ENCODE measurements at places on chromosomes 4 and X.

DNA sequence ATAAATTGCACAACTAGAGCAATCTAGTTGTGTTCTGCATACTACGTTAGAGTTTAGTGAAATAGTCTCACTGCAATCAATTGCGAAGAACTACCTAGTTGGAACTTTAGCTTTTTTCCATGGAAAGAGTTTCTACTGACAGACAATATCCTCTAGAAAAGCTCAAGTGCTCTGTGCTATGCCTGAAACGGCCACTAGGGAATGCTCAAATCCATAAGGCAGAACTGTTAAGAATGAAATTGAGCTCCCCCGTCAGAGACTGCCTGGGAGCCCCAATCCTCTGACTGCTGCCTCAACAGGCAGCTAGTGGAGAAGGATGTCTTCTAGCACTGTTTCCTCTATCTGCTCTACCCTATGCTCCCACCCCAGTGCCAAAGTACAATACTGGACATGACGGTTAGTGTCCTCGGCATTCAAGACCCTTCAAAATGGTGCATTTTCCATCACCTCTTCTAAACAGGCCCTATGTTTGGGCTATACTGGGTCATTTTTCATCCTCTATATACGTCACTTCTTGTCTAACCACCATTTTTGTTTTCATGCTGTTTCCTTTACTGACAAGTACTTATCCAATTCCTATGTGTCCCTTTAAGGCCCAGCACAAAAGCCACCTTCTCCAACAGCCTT, 35.3 kb downstream of the FRMD7 start:
- DNase-seq = peak; percentile 5

GRCh38 chrX:101759000-101759399, 99.3 kb upstream of the ARMCX2 start:
- DNase-seq = no peak

- no peak for DNase-seq
Observed at GRCh38 chrX:1558761-1559468, 21.9 kb upstream of the P2RY8 start.

GRCh38 chr4:84497504-84498202, 1.4 kb downstream of the NKX6-1 start:
- no peak for DNase-seq

DNA sequence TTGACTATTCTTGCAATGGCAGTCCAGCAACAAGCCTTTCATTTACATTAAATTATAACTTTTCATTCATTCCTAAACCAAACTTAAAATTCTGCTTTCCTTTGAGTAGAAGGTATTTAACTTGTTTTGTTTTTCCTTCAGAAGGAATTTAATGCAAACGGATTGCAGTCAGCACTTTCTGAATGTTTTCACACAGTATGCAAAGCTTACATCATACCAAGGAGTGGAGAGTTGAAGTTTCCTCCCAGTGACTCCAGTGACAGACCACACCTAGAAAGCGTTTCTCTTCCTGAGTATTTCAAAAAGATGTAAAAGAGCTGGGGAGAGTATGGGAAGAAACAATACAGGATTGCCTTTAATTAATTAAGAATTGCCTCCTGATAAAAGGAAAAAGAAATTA, 8.1 kb downstream of the EPGN start:
- DNase-seq = no peak

DNA sequence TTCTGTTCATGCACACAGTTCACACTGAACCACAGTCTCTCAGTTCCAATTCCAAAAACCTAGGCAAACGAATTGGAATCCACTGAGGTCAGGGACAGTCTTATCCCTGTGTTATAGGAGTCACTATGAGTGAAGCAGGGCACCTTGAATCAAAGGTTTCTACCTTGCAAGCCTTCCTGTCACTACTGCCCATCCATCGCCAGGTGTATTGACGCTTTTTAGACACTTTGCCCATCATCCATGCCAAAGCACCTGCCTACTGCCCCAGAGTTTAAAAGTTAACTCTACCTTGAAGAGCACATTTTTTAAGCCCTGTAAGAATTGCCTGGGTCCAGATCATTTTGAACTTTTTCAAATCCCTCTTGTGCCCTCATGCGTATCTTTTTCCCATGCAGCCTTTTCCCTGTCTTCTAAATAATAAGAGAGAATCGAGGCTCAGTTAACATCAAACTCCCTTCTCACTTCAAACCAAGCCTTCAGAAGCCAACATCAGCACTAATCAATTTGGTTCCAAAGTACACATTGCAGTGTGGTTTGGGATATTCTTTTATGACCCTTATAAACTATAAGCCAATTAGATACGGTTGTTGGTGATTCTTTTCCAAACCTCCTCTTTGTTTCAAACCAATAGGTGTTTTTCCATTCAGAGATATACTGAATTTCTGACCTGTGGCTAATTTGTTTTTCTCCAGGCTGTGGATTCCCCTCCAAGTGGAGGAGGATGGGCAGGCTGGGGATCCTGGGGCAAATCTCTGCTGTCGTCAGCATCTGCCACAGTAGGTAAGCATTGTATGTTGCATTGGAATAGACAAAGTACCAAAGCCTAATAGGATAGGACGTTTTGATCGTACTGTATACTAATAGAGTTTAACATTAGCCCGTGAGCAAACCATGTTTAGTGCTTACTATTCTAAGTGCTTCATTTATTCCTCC, 23.7 kb downstream of the FAM114A1 start:
- no peak for DNase-seq

- DNase-seq = no peak
Observed at GRCh38 chr4:48899950-48900349, 6.6 kb downstream of the OCIAD2 start.

Measured in activated CD8-positive, alpha-beta memory T cell treated with anti-CD3 and anti-CD28 coated beads for 4 hours (primary cell).